MV-4-11 (cell line): ENCODE measurements at places on chromosomes 1 and 21.

GRCh38 chr1:235515844-235516512 is 11.7 kb upstream of the B3GALNT2 start:
- no peak for DNase-seq

- no peak for DNase-seq
These were observed 28.3 kb upstream of the DYNLT5 start for GRCh38 chr1:66723985-66724384.

GRCh38 chr1:204650911-204651570 is 34.5 kb downstream of the LRRN2 start:
- DNase-seq = no peak

GRCh38 chr1:116574581-116575291 is 3.9 kb upstream of the CD58 start:
- DNase-seq = peak; percentile 38

- no peak for DNase-seq
These were observed 311.8 kb upstream of the B3GALT2 start for GRCh38 chr1:193498088-193498655.

GRCh38 chr1:171221665-171222591 is 26.4 kb upstream of the FMO1 start:
- no peak for DNase-seq

GRCh38 chr1:178684111-178684510 is 40.9 kb upstream of the RALGPS2 start:
- DNase-seq = no peak

DNA sequence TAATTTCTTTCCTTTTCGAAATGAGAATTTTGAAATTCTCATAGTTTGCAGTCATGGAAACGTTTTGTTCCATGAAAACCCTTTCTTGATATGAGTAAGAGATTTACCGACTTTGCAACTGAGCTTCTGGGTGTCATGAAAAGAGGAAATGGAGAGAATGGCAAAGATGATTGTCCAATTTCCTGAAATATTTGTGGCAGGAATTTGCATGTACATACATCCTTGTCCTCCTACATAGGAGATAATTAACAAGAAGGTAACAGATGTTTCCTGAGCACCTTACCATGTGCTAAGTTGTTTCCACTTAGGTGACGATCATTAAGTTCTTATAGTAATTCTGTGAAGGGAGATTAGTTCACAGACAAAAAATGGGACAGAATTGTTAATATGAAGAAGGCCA is 170.7 kb downstream of the NEGR1 start:
- peak; percentile 94 for DNase-seq

DNA sequence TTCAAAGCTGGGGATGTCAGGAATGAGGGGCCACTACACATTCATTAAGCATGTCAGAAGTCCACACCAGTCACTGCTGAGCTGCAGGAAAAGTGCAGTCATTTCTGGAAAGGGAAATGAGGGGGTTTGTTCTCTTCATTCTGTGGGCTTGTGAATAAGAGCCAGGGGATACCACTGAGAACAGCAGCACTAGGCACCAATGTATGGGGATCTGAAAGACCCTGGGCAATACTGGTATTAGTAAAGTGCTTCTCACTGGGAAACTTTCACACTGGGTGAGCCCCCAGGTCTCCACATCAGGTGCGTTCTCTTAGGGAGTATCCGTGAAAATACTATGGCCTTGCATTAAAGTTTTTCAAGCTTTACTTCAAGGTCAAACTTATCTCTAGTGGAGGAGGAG is 49.9 kb downstream of the TGFB2 start:
- no peak for DNase-seq

DNA sequence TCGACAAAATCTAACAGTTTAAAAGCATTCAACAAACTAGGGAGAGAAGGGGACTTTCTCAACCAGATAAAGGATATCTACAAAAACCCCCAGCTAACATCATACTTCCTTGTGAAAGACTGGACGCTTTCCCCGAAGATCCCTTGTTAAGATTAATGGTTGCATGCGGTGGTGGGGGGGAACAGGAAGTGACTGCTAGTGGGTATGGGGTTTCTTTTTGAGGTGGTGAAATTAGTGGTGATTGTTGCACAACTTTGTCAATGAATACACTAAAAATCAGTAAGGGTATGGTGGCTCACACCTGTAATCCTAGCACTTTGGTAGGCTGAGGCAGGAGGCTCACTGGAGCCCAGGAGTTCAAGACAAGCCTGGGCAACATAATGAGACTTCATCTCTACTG is 26.9 kb upstream of the EYA3 start:
- peak; percentile 95 for DNase-seq

DNA sequence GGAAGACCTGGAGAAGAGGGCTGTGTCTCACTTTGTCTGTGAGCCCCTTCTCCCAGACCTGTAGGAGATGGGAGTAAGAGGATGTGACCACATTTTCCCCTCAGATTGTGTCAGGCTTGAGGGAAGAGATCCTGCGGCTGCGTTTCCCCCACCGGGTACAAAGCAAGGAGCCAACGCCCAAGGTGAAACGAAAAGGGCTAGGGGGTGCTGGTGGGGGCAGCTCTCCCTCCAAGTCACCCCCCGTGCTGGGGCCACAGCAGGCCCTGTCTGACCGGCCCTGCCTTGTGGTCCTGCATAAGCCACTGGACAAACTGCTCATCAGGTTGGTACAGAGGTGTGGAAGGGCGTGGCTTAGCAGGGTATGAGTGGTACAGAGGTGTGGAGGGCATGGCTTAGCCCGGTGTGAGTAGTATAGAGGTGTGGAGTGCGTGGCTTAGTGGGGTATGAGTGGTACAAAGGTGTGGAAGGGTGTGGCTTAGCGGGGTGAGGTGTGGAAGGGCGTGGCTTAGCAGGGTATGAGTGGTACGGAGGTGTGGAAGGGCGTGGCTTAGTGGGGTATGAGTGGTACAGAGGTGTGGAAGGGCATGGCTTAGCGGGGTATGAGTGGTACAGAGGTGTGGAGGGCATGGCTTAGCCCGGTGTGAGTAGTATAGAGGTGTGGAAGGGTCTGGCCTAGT is 30.6 kb downstream of the HYI start:
- no peak for DNase-seq

DNA sequence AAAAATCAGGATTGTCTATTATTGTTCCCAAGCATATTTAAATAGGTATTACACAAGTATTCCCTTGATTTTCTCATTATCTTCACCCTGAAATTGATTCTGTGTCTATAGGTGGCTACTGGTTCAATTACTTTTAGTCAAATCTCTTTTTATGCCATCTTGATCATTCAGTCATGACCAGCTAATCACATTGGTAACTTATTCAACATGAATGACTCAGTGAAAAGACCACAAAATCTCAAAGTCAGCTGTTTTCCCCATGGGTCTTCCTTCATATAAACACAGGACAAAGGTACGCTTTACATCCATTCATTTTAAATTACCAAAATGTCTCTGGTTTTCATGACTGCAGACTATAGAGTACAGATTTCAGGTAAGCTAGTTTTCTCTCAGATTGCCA is 23.7 kb upstream of the NRIP1 start:
- no peak for DNase-seq

GRCh38 chr1:54379555-54380289 is 26.5 kb downstream of the SSBP3 start:
- no peak for DNase-seq

- DNase-seq = no peak
These were observed 176.6 kb upstream of the PBX1 start for GRCh38 chr1:164382384-164382783.

DNA sequence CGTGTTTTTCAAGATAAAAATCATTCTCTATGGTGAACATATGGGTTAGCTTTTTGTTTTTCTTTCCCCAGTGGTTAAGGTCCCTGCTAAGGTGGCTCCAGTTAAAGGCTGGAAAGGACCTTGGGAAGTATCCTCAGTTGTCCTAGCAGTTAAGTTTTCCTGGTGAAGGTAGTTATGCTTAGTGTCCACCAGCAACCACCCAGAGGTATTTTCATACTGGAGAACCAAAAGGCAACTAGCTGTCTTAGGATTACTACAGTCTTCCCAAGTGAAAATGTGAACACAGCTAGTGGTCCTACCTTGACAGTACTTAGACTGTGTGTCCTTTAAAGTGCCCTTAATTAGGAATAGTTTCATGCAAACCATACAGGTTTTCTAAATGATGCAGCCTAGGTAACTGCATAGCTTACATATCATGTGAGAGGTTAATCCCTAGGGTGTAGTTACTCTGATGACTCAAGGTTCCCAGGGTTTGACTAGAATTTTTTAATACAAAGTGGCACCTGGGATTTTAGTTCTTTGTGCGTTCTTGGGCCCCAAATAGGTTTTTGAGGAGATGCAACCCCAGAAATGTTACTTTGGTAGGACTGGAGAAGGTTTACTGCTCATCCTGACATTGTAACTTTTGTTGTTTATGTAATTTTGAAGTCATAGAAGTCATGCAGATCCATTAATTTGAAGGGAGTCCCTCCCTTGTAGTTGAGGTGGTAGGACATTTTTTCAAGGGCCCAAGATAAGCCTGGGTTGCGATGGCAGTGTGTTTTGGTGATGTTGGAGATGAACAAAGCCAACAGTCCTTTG is 36.5 kb downstream of the YY1AP1 start:
- no peak for DNase-seq

DNA sequence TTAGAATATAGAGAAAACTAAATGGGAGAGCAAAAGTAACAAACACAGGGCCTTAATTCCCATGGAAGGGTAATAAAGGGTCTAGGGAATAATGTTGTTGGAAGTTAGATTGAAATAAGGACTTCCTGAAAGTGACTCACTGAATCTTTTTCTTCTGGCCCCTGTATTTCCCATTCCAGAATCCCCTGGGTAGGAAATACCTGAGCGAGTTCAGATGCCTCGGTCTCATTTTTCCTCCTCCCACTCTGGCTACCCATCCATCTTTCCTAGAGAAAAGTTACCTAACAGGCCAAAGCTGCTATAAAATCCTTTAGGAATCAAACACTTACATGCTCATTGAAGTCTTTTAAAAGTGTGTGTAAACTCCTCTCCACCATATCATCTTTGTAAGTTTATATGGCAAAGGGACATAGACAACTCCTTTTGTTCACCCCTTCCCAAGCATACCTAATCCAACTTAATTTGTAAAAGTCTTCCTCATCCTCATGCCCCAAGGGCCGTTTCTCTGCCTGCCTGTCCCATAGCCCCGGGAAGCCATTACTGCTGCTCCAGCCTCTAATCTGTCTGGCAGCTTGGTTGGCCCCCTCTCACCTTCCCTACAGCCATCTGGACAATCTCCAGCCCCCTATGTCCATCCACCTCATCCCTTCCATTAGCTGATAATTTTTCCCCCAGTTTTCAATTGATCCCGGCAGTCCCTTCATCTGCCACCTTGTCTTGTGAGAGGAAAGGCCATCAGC is 3.3 kb upstream of the MEF2D start:
- no peak for DNase-seq

- DNase-seq = no peak
These were observed 91.6 kb downstream of the ZFYVE9 start for GRCh38 chr1:52233463-52233862.

DNA sequence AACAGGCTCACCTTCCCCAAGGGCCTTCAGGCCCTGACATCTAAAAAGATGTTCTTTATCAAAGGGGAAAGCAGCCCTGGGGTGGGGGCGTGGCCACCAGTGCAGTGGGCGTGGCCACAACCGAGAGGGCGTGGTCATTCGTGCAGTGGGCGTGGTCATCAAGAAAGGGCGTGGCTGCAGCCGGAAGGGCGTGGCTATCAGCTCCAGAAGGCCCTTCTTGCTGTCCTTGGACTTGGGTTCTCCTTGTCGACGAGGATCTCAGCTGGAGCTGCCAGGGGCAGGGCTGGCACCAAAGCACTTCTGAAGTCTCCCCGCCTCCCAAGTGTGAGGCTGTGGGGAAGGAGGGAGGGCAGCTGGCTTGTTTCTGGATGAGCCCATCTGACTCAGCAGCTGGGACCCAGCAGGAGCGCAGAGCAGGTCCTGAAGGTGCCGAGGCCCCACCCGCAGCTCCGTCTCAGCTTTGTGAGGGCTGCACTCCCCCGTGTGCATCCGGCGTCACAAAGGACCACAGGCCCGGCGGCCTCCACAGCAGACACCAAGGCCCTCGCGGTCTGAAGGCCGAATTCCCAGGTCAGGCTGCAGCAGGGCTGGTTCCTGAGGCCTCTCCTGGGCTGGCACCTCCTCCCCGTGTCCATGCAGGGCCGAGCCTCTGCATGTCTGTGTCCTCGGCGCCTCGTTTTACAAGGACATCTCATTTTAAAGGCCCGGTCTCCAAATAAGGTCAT is 12.8 kb downstream of the PDE9A start:
- DNase-seq = no peak

GRCh38 chr1:41286486-41286885 is 44.4 kb upstream of the SCMH1 start:
- no peak for DNase-seq

- no peak for DNase-seq
These were observed 6.3 kb downstream of the TMEM200B start for GRCh38 chr1:29117381-29117780.

DNA sequence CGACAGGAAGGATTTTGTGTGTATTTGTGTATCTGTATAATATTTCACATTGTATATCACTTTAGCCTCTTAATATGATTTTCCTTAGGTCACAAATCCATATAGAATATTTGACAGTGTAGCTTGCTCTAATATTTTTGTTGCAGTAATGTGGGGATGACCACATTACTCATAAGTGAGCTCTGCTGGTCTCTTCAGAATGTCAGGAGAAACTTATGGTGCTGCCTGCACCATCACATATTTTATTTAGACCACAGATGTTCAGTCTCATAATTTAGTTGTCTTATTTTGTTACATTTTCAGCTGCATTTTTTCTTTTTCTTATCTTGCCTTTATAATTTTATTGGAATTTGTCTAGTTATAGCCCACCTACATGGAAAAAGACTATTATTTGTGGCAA is 205.3 kb downstream of the PBX1 start:
- no peak for DNase-seq
